ENCODE measurements at places on chromosomes 11 and 22. TPM values are rescaled to one million over a fixed set of nuclear protein-coding genes. Genes with fewer than 3 reads are reported as not detected.

RIC3 gene
- 9.1 TPM for total RNA-seq

MIAT gene
- total RNA-seq = 45.6 TPM

TEX12 gene
- total RNA-seq = not detected

MED15 gene
- 84.5 TPM for total RNA-seq

RFPL1 gene
- not detected for total RNA-seq

OR2AG1 gene
- total RNA-seq = not detected

LRP4 gene
- total RNA-seq = 23.5 TPM

All from neural crest cell (in vitro differentiated cells).